ENCODE measurements at places on chromosomes 11 and 22.
A peak's percentile ranks its signal among the peaks of the same experiment; 100 is the strongest.

DNA sequence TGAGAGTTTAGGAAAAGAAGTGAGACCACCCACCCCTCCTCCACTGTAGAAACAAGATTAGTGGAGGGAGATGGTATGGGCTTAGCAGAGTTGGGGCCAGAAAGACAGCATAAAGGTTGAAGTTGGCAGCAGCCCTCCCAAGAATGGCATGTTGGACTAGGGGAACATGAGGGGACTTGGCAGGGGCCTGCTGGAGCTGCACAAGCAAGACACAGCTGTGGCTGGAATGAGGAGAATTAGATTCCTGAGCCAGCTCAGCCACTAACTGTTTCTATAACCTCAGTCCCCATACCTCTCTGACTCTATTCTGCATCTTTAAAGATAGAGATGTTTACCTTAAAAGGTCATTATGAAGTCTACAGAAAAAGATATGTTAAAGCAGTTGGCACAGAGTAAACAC, 13.2 kb downstream of the MAP6 start:
- DNase-seq: no peak

DNA sequence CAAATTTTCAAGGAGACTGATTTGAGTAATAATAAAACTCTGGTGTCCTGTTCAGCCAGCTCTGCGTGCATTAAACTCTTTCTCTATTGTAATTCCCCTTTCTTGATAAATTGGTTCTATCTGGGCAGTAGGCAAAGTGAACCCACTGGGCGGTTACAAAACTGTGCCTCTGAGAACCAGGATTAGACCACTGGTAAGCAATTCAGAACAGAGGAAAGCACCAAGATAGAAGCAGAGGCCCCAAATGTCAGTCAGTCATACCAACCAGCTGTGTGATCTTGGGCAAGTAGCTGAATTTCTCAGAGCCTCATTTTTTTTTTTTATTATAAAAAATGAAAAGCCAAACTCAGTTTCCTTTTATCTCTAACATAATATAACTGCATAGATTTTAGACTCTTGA, 54.9 kb downstream of the TRIM44 start:
- no peak for DNase-seq

- DNase-seq: peak; percentile 29
These were observed 27.6 kb upstream of the TOLLIP start for GRCh38 chr11:1336836-1337646.

DNA sequence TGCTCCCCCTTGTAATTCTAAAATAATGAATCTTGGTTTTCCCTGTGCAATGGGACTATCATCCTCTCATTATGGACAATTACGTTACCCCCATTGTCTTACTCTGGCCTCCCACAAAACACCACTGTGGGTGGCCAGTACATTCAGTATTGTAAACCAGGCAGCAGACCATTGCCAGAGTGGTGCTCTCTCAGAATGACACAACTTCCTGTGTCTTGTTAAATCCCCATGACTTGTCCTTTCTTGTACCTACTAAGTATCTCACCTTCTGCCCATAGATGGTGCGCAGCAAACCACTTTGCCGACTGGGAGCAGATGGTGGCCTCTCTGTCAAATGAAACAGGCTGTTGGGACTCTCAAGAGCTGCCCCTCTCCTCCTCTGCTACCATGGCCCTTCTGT, 287.1 kb upstream of the RAG2 start:
- no peak for DNase-seq

DNA sequence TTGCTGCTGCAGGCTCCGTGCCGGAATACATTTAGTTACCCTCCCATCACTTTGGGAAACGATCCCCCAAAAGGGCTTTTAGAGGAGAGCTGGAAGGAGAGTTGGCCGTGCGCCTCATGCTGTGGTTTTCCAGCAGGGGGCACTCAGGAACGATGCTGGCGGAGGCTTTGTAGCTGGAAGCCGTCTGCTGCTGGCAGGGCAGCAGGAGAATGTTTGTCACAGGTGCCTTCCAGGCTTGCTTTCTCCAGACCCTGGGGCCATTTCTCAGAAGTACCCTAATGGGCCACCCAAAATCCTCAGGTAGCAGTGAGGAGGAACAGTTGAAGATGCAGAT, 30.0 kb upstream of the CABP7 start:
- peak; percentile 51 for DNase-seq

DNA sequence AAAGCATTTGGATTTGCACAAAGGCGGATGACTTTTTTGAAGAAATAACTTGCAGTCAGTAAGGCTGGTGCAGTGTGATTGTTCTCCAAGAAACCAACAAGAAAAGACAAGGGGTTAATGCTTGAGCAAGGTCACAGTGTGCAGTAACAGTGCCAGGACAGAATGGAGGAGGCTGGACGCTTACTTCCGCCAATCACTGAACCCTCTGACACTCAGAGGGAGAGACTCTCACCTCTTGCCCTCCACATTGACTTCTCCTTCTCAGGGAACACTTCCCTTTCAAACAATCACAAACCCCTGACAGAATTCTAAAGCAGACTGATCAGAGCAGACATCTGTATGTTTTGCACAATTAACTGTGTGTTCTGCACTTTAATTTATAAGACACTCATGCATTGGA, 228.4 kb downstream of the BLID start:
- DNase-seq: no peak

- DNase-seq: no peak
These were observed 1253.3 kb downstream of the TBC1D22A start for GRCh38 chr22:48015701-48016100.

GRCh38 chr11:45267652-45268299, 18.4 kb downstream of the SYT13 start:
- DNase-seq: no peak

- peak; percentile 82 for DNase-seq
These were observed 3.8 kb downstream of the APOL3 start for GRCh38 chr22:36156515-36157419.

DNA sequence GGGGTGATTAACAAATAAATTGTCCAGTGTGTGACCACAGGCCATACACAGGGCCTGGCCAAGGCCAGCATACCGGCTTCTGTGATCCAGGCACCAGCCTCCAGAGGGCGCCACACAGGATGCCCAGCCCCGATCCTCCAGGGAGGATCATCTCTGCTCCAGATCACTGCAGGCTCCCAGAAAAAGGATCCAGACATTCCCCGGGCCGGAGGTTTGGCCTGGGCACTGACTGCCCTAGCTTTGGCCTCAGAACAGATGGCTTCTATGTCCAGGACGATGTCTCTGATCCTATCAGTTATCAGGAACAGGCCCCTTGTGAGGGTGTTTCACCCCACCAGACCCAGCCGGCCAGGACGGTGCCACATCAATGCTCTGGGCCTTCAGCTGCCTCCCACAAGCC, 74.5 kb upstream of the LMO1 start:
- DNase-seq: peak; percentile 46

- DNase-seq: no peak
These were observed 174.7 kb downstream of the RRAS2 start for GRCh38 chr11:14184028-14184940.

DNA sequence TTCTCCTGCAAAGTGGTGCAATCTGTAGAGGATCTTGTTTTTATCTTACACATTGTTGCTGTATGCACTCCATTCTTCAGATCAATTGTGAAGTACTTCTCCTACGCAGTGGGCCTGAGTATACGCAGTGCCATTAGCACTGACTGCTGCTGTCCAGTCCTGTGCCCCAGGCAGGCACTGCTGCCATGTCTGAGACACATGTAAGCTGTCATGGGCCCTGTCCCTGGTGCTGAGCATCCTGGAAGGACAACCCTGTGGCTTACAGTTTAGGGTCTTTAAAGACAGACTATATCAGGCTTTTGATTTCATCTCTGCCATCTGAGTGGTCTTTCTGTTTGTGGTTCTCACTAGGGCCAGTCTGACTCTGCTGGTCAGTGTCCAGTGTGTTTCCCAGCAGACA, 44.8 kb upstream of the PTPN5 start:
- DNase-seq: no peak

DNA sequence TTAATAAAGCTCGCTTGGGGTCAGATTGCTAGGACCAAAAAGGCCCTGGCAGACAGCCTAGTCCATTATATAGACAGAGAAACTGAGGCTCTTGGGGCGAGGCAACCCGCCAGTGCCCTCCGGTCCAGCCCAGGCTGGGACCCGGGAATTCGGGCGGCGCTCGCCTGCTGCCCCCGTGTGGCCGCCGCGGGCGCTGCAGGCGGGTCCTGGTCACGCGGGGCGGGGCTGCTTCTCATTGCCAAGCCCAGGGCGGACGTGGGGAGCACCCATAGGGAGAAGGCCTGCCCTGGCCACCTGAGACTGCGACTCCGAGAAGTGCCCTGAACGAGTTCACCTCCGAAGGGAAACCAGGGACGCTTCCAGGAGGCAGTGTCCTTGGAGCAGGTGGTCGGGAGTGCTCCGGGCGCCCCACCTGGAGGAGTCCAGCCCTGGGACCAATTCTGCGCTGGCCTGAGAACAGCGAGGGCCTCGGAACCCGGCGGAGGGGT, 36.0 kb upstream of the CSNK1E start:
- peak; percentile 76 for DNase-seq

- peak; percentile 89 for DNase-seq
These were observed at the start of gene PRAME for GRCh38 chr22:22558972-22559603. Gene PRAME (minus strand): TSS chr22:22559265. CDS start chr22:22556832, 2,433 bp downstream.

- no peak for DNase-seq
These were observed 34.5 kb downstream of the TNKS1BP1 start for GRCh38 chr11:57290288-57290687.

- DNase-seq: no peak
These were observed 47.2 kb upstream of the MPEG1 start for GRCh38 chr11:59259867-59260475.

Data from activated CD4-positive, alpha-beta T cell treated with anti-CD3 and anti-CD28 coated beads, Interleukin-2, amount 50 U/mL, for 48 hours (primary cell).